ENCODE measurements at places on chromosomes 6 and 20.

DNA sequence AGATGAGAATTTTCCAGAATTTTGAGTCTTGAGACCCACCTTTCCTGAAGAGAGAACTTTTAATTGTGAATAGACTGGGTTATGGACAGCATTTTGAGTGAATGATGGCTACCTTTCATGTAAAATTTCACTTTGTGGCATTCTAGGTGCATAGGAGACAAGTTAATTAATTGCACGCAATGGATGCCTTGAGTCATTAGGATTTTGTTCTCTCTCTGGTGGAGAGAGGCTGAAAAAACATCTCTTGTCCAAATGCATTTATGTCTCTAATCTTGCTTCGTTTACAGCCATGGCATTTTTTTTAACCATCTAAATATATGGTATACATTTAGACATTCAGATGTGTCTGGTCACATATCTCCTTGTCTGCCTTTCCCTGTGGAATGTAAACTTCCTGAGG is 3.1 kb downstream of the RHAG start:
- no peak for DNase-seq

DNA sequence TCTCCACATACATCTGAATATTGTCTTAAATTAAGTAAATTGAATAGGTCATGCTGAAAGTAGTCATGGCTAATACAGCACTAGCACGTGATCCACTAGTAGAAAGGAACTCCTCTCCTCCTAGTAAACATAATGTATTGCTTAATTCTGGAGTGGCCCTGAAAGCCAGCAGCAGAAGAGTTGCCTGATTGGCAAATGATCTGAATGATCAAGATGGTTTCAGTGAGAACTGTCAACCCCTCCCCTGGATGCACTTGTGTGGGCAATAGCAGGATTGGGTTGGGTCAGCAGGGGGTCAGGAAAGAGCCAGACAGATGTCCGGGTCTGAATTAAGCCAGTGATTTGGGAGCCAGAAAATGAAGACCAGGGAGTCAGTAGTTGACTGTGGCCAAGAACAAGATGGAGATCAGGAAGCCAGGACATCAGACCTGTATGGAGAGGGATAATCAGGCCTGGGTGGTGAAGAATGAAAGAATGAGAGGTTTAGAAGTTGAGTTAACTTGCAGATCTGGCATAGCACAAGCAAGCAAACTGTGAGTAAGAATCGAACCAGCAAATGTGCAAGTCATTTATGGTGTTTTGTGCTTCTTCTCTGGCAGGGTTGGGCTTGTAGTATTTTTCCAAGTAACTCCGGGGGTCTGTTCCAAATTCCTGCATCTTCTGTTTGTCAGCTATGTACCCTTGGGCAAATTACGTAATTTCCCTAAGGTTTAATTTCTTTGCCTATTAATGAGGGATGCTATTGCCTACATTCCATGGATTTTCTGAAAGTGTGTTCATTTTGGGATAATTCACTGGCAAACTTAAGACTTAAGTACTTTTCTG is 304.9 kb downstream of the CD109 start:
- DNase-seq, result no peak

DNA sequence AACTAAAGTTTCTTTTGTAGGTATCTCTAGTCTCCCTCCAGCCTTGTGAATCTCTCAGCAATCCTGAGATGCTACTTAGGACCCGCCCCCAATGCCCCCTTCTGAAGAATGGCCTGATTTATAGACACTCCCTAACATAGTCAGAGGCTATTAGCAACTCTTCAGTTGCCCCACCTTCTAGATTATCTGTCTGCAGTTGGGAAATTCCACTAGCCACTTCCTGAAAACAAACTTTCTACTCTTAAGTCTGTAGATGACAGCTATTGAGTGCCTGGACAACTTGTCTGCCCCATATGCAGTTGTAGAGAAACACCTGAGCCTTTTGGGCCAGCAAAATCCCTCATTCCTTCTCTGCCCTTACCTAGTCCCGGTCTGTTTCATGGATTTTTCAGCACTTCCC is 188.2 kb upstream of the PREP start:
- no peak for DNase-seq

DNA sequence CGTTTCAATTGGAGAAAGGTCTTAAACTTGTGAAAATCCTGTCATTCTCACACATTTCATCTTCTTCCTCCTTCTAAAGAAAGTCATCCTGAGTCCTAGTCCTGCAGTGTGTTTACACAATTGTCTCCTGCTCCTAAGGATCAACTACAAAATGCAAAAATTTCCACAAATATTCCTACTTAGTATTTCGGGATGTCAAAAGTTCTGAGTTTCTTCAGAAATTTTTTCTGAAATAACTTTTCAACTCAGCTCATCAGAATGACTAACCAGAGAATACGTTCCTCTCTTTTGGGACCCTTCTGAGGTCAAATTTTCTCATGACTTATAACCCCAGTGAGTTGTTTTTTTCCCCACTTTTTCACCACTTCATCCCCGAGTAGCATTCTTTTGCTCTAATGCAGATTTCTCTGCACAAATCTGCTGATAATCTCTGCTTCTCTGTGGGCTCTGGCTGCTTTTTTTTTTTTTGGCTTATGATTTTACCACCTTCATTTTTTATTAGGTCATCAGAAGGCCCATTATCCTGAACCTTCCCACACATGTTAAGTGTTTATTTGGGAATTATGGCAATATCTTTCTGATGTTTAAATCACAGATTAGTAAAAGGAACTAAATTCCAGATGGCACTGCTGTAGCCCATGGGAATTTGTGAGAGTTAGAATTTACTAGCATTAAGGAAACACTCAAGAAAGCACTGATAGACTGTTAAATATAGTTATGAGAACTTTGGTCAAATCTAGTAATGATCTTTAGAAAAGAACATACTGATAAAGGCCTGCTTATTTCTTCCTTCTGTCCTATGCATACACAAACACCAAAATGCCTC is 41.4 kb downstream of the MAP3K5 start:
- no peak for DNase-seq

- no peak for DNase-seq
Measured at GRCh38 chr6:62037445-62037844, 248.6 kb downstream of the KHDRBS2 start.

- DNase-seq, result no peak
Measured at GRCh38 chr6:6740595-6740994, 152.1 kb downstream of the LY86 start.

GRCh38 chr6:15763364-15763763 is 100.5 kb upstream of the DTNBP1 start:
- no peak for DNase-seq

- no peak for DNase-seq
Measured at GRCh38 chr20:5046656-5047339, 45.5 kb upstream of the SLC23A2 start.

- DNase-seq, result no peak
Measured at GRCh38 chr20:1735417-1736089, 78.0 kb upstream of the SIRPG start.

DNA sequence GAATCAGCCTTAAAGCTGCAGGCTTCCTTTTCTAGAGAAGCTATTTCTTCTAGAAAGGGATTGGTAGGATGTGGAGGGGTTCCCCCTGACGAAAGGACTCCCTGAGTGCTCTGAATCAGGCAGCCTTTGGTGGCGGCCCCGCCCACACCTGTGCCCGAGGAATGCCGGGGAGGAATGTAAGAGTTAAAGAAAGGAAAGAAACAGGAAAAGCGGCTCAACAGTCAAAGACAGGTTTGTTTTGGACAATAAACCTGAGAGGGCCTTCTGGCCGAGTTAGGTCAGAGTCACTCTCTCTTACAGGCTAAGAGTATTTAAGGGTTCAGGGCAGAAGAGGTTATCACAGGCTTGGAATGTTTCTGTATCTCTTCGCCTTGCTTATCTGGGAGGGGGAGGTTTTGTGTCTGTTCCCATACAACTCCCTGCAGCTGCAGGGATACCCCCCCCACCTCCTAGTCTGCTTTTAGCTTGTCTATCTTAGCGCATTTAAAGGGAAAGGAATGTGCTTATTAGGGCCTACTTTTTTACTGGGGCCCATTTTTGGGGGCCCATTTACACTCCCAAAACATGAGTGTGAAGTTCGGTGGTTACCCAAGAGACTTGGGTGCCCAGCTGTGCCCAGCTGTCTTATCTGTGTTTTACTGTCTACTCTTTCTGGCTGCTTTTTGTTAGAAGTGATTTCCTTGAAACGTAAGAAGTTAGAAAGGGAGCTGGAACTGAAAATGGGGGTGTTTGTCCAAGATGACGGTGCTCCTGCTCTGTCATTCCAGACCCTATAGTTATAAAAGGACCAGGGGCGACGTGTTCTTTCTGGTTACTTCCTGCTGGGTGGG is 32.8 kb downstream of the DYNLT1 start:
- DNase-seq, result no peak

DNA sequence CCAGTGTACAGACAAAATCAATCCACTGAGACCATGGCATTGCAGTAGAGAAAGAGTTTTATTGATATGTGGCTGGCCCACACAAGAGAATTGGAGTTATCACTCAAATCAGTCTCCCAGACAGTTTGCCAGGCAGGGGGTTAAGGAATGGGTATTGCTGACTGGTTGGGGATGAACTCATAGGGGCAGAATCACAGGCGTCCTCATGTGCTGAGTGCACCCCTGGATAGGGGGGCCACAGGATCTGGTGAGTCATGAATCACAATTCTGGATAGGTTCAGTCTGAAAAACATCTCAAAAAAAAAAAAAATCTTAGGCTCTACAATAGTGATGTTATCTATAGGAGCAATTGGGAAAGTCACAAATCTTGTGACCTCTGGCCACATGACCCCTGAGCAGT is 29.5 kb upstream of the ILRUN start:
- no peak for DNase-seq

DNA sequence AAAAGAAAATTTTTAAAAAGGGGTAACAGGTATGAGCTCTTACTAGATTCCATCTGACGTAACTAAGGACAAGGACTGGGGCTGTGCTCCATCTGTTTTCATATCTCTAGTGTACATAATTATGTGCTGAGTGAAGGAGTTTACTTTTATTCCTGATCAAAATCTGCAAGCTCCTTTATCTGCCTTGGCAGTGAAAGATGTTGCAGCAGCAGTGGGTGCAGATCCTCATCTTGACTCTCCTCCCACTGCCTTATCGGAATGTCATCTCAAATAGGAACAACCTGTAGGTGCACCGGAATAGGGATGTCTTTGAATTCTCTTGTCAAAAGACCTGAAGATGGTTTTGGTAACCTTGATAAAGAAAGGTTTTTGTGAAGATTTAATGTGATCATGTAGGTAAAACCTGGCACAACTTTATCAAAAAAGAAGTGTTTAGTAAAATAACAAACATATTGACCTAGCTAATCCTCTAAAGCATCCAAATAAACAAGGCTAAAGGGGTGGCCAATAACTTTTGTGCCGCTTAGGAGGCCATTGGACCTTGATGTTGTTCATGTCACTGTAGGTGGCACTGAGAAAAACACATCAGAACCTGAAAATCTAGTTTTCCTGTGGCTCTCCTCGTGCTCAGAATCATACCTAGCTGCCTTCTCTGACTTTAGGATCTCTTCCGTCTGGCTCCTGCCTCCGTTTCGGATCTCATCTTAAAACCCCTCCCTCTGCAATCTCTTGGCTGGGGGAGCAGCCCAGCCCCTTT is 19.0 kb upstream of the SLC16A10 start:
- no peak for DNase-seq

GRCh38 chr6:36337814-36338213 is 1.1 kb upstream of the BNIP5 start:
- no peak for DNase-seq

DNA sequence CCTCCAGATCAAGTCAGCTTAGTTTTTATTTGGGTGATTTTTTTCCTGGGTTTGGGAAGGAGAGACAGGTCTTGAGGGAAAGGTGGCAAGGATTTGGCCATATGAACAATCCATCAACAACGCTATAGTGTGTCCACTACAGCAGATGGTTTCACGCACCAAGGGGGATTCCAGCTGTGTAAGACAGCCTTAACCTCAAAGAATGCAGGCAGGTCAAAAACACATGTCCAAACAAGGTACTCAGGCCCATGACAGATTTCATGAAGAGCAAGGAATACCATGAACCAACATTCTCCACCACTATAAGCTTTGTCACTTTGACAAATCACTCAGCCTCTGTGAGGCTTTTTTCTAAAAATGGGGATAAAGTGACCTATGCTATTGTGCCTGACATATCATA is 2.0 kb downstream of the AIF1 start:
- no peak for DNase-seq

GRCh38 chr6:56448046-56448445 is 194.6 kb downstream of the DST start:
- no peak for DNase-seq

DNA sequence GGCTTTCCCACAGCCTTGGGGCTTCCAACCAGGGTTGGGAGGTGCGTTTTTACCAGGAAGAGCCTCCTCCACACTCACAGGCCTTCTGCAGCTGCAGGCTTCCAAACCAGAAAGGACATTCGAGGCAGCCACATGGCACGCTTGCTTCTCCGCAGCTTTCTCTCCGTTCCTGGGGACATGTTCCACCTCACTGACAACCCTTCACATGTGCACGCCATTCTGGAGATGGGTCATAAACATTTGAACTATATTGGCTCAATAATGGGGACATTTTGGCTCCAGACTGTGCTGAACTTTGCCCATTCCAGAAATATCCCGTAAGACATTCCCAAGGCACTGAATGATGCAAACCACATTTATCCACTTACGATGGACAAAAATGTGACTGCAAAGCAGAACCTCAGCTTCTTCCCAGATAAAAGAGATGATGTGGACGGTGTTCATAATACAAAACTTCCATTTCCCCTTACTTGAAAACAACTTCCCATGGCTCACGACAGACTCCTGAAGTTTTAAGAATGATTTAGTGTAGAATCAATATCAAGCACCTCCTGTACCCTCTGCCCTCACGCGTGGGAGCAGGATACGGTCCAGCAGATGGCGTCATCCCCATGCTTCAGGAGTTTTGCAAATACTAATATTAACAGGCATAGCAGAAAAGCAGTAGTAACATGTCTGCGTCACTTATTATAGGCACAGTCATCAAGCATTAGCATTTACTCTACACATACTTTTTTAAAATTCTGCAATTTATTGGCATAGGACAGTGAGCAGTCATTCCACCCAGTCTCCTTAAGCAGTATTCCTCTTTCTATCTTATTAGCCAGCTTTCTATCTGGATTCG is 25.4 kb upstream of the FOXF2 start:
- DNase-seq, result no peak

DNA sequence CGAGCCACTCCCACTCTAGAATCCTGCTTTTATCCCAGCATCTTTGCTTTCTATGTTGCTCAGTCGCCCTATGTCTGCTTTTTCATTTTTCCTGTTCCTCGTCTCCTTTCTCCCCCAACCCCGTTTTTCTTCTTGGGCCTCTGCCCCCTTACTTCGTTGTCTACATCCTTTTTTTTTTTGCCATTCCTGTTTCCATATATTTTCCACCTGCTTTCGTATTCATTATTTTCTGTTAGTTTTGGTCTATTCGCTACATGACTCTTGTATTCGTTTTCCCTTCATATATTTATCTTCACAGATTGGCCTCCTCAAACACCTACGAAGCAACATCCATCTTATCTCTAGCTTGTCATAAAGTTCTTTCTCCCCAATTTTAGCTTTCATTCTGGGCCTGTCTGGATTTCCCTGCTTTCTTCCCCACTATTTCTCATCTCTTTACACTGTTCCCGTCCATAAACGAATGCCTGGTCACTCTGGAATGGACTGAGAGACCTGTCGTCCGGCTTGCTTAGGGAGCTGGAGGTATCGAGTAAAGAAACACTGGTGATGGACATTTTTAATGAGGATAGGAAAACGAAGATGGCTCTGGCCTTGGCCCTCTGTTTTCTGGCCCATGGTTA is 915 bp downstream of the PRRC2A start:
- DNase-seq, result no peak

Measured in cardiac septum (tissue), 1 donor.